ENCODE measurements at places on chromosomes 12 and 14.

- no peak for DNase-seq
Measured at GRCh38 chr12:20527417-20528163, 159.3 kb downstream of the PDE3A start.

DNA sequence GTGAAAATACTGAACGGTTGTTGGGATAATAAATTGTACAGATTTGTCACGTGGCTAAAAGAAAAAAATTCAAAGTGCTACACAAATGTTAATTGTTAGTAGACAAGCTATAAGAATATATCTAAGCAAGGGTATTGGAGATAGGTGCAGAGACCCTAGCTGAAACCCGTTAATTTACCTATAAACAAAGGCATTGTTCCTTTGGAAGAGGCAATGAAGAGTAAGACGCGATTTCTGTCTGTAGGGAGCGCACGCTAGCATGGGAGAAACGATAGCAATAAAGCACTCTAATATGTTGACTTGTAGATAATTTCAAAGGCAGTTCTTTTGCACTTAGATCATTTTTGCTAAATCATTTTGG, 565 bp downstream of the CCDC77 start:
- no peak for DNase-seq

DNA sequence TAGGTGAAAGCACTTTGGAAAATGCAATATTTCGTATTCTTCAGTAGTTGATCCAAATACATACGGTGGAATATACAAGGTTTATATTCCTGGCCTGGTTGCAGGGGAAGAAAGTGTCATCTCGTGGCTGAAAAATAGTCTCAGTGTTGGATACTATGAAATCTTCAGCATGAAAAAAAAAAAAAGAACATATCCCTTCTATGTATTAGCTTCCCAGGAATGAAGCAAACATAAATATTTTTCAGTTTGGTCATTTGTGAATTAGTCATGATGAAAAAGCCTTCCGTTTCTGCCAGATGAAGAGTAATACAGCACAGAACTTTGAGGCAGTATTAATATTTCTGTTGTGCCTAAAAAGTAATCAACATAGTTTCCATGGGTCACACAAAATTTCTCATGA, 36.7 kb downstream of the FLRT2 start:
- no peak for DNase-seq

GRCh38 chr12:29082522-29082921, 66.6 kb upstream of the FAR2 start:
- no peak for DNase-seq

- no peak for DNase-seq
Measured at GRCh38 chr12:132907216-132907615, 19.8 kb upstream of the CHFR start.

All from hippocampal formation (tissue), 2 donors.